Foreskin melanocyte (primary cell): ENCODE measurements at places on chromosomes 16 and 17.

- peak; percentile 83 for DNase-seq
These were observed 748 bp upstream of the CMTM3 start for GRCh38 chr16:66603537-66604375.

GRCh38 chr16:56911771-56912571, 20.0 kb upstream of the HERPUD1 start:
- peak; percentile 21 for DNase-seq

GRCh38 chr17:44374306-44375195, 10.9 kb upstream of the FAM171A2 start:
- no peak for DNase-seq

DNA sequence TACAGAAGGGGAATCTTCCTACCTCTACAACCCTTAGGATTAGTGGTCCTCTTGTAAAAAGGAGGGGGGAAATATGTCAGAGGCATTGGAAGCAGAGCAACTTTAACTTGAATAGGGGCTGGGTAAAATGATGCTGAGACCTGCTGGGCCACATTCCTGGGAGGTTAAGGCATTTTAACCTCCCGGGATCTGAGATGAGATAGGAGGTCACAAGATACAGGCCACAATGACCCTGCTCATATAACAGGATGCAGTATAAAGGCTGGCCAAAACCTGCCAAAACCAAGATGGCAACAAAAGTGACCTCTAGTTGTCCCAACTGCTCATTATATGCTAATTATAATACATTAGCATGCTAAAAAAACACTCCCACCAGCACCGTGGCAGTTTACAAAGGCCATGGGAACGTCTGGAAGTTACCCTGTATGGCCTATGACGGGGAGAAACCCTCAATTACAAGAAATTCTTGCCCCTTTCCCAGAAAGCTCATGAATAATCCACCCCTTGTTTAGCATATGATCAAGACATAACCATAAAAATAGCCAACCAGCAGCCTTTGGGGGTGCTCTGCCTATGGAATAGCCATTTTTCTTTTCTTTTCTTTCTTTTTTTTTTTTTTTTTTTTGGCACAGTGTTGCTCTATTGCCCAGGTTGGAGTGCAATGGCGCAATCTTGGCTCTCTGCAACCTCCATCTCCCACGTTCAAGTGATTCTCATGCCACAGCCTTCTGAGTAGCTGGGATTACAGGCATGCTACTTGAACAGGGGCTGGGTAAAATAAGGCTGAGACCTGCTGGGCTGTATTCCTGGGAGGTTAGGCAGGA, 6.2 kb upstream of the C1QTNF1 start:
- DNase-seq, result no peak

DNA sequence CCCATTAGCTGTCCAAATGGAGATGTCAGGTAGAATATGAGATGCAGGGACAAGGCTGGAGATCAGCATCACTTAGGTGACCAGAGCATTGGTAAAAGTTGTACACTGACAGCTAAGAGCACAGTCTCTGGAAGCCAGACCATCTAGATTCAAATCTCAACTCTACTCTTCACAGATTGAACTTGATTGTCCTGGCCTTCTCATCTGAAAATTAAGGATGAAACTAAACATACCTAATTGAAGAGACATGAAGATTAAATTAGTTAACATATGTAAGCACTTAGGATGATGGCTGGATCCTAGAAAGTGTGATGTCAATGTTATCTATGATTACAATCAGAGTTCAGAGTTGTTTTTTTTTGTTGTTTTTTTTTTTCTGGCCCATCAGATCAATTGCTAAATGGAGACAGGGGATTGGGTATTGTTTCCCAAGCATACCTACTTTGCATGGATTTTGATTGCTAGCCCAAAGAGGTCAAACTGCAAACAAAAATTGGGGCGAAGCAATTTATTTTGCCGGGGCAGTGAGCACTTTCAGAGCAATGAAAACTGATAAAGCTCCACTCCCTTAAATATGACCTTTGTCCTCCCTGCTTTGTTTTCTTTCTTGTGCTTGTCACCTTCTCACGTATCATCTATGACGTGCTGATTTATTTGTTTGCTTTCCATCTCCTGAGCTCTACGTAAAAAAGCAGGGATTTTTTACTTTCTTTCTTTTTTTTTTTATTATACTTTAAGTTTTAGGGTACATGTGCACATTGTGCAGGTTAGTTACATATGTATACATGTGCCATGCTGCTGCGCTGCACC, 217.6 kb upstream of the CPHXL start:
- DNase-seq, result no peak

- no peak for DNase-seq
These were observed 230.7 kb downstream of the BCAS3 start for GRCh38 chr17:60908324-60908723.

DNA sequence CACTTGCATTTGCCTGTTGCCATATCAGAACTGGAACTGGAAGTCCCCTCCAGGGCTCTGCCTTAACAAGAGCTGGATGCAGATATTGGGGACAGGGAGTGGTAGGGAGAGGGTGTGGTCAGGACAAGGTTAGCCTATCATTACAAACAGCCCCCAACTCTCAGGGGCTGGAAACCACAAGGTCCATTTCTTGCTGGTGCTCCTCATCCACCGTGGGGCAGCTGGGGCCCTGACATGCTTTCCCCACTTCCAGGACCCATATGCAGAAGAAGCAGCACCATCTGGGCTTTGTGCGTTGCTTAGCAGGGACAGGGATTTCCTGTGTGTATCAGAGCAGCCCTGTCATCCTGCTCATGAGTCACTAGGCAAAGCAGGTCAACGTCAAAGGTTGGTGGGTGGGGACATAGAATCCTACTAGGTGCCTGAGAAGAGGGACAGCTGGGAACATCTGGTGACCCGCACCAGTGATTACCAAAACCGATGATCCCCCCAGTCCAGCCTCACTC, 26.9 kb downstream of the RGS9 start:
- DNase-seq, result no peak

- peak; percentile 96 for DNase-seq
These were observed 40.8 kb downstream of the YPEL2 start for GRCh38 chr17:59372138-59372751.
